NCI-H187 (cell line): ENCODE measurements at places on chromosomes 6 and 20.

DNA sequence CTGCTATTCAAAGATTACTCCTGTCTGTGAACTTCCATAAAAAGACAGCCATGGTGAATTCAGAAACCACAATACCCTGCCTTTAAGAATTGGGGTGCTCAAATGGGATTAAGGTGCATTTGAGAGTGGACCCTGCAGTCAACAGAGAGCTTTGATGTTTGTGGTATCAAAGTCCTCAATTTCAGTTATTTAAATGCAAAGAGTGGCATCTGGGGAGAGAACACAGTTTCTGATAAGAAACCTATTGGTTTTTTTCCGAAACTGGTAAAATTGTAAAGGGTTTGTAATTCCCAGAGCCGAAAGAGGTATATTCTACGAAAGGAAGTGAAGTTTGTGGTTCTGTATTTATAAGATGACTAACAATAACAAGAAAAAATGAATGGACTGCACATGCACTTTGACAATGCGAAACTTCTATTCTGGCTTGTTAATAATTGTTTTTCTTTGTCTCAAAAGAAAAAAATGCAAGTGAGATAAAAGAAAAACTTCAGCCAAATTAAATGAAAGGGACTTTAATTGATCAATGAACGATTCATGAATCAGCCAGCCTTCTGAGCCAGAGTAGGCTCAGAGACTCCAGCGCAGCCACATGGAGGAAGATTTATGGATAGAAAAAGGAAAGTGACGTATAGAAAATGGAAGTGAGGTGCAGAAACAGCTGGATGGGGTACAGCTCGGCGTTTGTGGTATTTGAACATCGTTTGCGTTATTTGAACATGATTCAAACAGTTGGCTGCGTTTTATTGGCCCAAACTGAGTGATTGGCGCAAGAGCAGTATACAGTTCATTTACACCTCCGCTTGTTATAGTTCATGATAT is 70.5 kb upstream of the DUSP22 start:
- DNase-seq: no peak

DNA sequence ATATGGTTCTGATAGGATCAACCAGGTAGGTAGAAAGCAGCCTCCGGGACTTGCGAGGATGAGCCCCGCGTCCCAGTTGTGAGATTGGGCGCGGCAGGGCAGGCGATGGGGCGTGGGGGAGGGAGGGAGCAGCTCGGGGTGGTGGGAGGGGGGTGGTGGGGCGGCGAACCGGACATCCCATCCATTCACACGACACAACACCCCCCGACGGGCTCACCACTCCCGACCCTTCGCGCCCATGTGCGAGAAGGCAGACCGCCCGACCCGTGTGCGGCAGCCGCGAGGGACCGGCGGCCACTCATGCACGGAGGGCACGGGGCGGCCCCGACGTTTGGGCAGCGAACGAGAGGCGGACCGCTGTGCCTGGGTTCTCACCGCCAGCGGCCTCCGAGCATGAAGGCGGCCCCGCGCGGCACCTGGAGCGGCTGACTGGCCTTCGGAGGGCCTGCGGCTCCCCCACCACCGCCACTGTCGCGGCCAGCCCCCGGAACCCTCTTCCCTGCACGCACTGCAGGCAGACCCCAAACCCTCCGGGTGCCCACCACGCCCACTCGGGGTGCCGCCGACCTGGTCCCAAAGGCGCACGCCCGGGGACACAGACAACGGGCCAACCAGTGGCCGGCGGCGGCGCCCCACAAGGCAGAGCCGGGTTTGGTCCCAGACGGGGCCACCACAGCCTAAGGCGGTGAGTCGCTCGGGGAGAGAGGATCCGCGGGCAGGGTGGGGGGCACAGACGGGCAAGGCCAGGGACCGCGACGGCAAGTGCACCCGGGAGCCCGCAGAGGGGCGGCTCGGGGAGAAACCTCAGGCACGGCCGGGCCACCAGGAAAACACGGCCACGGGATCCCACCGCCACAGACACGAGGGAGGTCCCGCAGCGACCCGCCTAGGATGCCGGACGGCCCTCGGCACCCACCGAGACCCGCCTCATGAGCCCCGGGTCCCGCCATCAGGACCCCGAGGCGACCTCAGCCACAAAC is 769.2 kb upstream of the DEFB115 start:
- DNase-seq: no peak

DNA sequence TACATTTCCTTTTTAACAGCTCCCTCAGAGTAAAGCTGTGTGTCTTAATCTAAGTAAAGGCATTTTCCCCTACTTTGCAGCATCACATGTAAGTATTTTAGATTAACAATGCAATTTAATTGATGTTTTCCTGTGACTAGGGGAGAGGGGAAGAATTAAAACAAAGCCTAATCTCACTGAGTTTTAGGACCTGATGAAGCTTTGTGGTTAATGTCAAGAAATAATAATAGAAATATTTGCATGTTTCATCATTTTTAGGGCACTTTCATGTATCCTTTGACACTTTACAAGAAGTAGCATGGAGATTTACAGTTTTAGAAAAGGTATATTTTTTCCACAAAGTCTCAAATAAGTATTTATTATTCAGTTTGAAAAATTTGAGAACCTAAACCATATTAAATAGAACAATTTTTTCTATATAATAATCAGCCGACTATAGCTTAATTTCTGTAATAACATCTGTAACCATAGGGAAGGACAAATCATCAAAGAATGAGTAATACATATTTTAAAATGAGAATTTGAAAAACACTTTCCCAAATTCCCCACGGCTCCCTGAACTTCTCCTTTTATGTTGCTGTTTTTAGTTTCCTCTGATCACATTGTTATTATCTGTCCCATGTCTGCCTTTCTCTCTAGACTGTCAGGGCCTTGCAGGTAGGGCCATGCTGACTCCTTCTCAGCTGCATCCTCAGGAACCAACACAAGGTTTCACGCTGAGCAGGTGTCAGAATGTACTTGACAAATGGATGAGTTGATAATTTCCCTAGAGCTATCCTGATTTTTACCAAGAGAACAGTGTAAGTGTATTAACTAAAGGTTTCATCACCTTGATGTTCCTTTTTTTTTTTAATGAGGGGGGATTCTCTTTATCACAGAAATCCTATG is 338.1 kb downstream of the SYNE1 start:
- no peak for DNase-seq

GRCh38 chr20:48819821-48820648 is 7.8 kb downstream of the PREX1 start:
- no peak for DNase-seq

- DNase-seq: no peak
Observed at GRCh38 chr20:63951398-63952209, 4.6 kb downstream of the UCKL1 start.

- no peak for DNase-seq
Observed at GRCh38 chr6:146620655-146621054, 21.9 kb downstream of the ADGB start.

- no peak for DNase-seq
Observed at GRCh38 chr20:22382742-22383141, 201.6 kb downstream of the FOXA2 start.

DNA sequence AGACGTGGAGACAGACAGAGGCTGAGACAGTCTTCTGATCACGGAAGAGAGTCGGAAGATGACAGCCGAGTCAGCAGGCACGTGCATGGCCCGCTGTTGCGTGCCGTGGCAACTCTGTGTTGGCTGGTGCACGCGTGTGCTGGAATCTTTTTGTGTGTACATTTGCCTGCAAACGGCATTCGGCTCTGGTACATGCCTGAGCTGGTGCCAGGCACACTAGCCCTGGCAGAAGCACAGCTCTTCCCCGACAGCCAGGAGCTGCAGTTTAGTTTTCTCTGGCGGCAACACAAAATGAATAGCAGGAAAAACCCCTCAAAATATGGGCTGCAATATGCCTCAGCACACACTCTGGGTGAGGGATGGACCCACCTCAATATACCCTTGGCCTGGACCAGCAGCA is 769 bp upstream of the PDYN start:
- no peak for DNase-seq

DNA sequence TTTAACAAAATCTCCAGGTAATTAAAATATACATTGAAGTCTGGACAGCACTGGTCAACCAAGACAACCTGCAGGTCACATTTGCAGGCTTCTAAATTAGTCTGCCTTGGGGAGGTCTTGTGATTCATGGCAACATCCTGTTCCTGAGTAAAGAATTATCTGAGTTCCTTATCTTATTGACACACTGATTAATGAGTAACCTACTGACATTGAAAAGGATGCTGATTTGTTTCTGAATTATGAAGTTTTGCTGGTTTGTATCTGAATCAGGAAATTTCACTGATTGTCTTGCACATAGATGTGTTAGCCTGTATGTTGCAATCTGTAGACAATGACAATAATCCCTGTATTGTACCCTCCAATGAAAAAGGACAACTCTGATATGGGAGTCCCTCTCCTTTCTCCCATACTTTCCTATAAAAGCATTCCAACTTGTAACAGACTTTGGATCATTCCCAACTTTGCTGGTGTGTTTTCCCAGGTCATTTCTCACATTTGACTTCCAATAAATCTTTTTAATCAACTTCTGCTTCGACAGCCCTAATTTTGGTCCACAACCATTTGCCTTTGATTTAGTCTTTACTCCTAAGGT is 80.0 kb downstream of the LAMP5 start:
- DNase-seq: no peak
